ENCODE measurements at places on chromosomes 6 and 20.

GRCh38 chr6:32655203-32655710 is 11.2 kb downstream of the HLA-DQB1 start:
- no peak for DNase-seq

DNA sequence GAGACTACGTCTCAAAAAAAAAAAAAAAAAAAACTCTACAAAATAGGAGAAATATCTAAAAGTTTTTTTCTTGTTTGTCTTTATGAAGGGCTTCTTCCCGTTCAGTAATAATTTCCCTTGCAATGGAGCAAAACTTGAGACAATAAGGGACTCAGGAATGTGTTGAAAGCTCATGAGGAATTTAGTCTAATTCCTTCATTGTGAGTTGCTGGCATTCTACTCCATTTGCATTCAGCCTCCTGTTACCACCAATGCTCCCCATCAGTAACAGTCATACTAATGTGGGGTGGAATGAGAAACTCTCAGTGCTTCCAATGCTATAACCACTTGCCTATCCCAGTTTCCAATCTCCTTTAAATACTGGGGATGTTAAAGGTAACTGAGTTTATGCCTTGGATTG is 576.7 kb upstream of the AGPAT4 start:
- no peak for DNase-seq

GRCh38 chr6:2760882-2761842 is 4.0 kb upstream of the WRNIP1 start:
- DNase-seq = no peak

- no peak for DNase-seq
These were observed at the start of gene IYD for GRCh38 chr6:150368762-150369161. TSS of gene IYD (plus strand) at chr6:150369012. CDS start at chr6:150369032, 20 bp downstream.

GRCh38 chr6:39791311-39791710 is 865 bp upstream of the DAAM2 start:
- DNase-seq = no peak
